ENCODE measurements at places on chromosomes 3 and 15.

DNA sequence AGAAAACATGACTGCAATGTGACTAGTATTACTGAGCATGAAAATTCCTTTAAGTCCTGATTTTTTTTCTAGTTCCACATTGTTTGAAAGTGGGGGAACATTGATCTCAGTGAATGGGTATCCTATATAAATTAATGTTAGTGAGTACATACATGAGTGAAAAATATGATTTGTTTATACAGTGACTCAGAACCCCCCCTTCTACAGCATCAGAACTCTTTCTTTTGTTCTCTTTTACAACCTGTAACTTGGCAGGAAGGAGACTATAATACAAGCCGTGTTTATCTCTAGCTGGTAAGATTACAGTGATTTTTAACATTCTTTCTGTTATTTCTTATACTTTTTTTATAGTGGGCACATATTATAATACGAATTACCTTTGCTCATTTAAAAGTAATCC is 384.7 kb downstream of the PDCD6IP start:
- DNase-seq: no peak

DNA sequence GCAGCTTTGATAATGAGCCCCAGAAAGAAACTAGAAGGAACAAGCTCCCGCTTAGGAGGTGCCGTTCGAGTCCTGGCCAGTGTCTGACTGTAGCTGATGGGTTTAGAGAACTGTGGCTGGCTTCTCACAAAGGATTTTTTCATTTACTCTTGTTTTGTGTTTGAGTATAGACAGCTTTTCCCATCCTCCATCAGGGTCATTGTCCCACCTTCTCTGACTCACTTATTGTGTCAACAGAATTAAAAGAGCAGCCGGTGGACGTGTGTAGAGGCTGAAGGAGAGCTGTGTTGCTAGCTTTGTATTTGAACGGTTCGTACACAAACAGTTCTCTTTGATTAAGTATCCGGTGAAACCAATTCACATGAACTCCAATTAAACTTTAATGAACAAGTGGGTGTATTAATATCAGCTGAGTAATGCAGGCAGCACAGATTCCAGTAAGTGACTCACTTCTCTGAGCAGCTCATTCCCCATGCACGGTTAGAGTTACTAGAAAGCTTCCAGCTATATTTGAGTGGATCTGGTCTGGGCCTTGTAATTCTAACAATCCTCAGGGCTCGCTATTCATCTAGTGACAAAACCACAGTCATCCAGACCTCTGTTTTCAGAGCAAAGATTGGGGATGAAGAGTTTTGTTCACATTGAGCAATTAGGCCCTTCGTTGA is 141.0 kb downstream of the LPP start:
- no peak for DNase-seq

DNA sequence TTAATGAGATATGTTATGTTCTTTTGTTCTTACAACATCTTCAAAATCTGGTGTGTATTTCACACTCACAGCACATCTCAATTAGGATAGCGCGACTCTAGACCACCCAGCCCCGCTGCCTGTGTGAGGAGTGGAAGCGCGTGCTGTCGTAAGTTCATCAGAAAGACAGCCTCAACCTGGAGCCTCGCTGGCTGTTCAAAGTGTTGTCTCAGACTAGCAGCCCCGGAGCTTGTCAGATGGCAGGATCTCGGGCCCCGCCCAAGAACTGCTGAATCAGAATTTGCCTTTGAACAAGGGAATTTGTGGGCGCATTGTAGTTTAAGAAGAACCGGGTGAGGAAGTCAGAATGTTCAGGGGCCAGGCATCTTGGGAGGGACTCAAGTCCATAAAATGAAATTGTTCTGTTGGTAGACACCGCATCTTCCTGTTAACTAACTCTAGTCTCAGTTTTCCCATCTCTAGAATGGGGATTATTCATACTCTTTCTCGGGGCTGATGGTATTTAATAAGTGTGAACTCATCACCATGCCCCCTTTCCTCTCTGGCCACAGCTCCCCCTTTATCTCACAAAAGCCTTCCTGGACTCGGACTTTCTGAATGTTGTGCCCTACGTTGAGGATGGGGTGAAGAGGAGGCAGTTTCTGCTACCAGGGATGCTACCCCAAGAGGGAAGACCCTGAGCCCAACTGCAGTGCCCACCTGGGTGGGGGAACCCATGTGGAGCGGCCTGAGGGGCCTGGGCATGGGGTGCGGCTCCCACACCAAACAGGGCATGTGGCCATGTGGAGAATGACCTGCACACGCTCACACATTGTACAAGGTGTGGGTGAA is 40.4 kb downstream of the BHLHE40 start:
- DNase-seq: no peak

DNA sequence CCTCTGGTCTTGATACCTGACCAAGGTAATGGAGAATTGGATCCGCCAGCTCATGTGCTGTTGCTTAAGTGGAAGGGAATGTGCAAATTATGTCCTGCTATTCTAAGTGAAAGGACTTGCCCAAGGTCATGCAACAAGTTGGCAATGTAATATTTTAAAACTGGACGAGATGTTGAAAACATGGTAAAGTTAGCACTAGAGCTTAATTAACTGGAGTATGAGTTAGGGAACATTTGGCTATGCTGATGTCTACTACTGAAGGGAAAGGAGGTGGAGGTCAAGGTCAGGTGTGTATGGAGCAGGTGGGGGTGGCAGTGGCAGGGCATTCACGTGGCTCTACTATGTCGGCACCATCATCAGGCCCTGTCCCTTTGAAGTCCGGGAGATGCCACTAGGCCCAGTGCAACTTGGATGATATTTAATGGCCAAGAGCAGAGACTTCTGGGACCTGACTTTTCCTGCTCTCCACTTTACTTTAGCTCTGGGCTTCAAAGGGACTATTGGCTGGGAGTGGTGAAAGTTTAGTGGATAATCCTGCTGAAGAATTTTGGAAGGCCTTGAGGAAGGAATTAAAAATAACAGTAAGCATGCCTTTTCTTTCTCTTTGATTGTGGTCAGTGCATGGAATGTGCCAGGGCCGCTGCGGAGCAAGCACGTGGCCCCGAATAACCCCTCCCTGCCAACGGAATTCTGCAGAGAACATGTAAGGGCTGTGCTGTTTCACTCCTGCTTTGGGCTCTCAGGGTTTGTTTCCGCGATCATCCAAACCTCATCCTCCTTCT is 14.9 kb downstream of the SMAD3 start:
- no peak for DNase-seq

GRCh38 chr3:147921051-147921450 is 511.9 kb downstream of the ZIC1 start:
- no peak for DNase-seq

Measured in amygdala (tissue), 56 donors.